Mammary epithelial cell (primary cell): ENCODE measurements at places on chromosomes 4 and X. TPM values are rescaled to one million over a fixed set of nuclear protein-coding genes. Genes with fewer than 3 reads are reported as not detected.
A peak's percentile ranks its signal among the peaks of the same experiment; 100 is the strongest.

- DNase-seq = no peak
Measured at GRCh38 chrX:142089193-142089592, 115.9 kb downstream of the MAGEC2 start.

DNA sequence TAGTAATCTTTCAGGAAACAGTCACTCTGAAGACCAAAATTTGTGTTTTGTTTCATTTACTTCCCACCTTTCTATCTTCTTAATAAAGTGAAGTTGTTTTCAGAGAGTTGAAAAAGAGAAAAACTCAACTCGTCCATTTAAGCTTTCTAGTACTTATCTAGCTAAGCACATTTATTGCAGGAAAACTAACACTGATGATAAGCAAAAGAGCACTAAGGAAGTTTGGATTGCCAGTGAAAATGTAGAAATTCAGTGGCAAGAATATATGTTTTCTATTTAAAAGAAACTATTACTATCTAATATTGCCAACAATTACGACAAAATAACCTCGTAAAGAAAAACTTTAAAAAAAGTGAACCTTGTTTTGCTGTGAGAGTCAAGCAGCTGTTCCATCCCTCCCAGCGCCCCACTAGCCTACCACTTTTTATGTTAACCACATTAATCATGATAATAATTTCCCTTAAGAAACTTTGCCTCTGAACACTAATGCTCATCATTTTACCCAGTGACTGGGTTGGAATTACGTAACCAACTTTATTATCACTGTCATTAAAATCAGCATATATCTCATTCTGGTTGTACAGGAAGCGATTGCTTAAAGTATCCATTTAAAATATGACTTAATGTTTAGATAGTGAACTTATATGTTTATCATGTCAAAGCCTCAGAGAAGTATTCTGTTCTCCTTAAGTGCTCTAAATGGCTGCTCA, 24.8 kb downstream of the SPRY1 start:
- no peak for DNase-seq

DNA sequence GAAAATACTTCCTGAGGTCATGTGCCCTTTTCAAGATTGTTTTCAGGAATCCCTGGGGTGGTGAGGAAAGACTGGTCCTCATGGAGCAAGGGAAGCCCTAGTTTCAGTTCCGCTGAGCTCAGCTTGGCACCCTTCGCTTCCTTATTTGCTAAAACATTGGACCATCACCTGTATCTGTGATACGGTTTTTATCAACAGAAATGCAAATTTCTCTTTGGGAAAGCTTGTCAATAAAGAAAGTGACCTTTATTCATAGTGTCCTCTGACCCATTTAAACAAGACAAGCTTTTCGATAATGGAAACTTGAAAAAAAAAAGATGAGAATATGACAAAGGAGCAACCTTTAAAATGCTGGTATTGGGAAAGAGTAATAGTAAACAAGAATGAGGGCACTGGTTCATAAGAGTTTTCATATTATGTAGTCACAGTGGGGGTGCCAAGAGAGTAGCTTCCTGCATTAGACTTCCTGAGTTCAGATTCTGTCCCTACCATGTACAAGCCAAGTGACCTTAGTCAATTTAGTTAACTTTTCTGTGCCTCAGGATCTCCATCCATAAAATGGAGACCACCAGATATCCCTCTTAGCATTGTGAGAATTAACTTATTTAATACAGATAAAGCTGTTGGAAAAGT, 57.0 kb upstream of the RAI2 start:
- no peak for DNase-seq

- DNase-seq = peak; percentile 74
Measured at GRCh38 chr4:25299476-25300203, 12.9 kb upstream of the ZCCHC4 start.

GRCh38 chr4:11005300-11005699, 320.7 kb upstream of the CLNK start:
- no peak for DNase-seq

- DNase-seq = no peak
Measured at GRCh38 chr4:176758323-176758722, 34.4 kb downstream of the VEGFC start.

GRCh38 chr4:61440321-61440720, 240.2 kb downstream of the ADGRL3 start:
- DNase-seq = no peak

DNA sequence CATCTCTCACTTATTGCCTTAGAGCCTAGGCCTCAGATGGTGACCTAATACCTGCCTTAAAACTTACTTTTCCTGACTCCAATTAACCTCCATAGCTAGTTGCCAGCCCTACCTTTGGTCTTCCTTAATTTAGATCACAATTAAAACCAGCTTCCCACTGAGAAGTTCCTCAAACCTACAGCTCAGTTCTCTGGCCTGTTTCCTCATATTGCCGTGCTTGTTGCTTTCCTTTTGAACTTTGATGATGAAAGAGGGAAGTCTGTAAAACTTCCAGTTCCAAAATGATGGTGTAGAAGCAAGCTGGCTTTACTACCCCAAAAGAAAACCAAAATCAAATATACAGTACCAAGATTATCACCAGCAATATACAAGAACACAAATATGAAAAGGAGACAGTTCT, 28.9 kb upstream of the CAMK2D start:
- DNase-seq = no peak

The ANK2 gene
- 0.69 TPM for polyA plus RNA-seq

The CTAG2 gene
- polyA plus RNA-seq = not detected

DNA sequence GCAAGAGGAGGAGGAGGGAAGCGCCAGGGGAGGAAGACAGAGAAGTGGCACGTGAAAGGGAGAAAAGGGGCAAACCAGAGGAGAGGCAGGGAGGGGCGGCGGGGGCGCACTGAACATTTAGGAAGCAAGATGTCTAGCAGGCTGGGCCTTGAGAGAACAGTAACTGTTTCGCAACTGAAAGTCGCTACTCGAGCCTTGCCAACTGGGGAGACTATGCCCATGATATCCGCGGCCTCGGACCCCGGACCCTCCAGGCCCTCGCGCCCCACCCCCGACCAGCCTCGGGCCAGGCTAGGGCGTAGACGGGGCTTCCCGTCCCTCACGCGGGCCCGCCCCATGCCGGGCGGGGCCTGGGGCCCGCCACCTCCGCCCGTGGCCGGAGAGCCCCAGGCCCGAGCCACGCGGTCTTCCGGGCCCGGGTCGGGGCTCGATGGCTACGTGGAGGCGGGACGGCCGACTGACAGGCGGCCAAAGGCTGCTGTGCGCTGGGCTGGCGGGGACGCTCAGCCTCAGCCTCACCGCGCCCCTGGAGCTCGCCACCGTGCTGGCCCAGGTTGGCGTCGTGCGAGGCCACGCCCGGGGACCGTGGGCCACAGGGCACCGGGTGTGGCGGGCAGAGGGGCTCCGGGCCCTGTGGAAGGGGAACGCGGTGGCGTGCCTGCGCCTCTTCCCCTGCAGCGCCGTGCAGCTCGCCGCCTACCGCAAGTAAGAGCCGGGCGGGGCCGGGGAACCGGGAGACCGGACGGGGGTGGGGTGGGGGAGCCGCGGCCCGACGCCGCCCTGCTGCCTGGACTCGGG, at the start of gene SLC25A43:
SLC25A43 (plus strand) TSS at position 363 of the 798 bp plus-strand sequence; CDS start at position 431, 68 bp downstream.
- peak; percentile 11 for DNase-seq
